CD4-positive, alpha-beta T cell treated with Interleukin-4 for 4 hours (primary cell): ENCODE measurements at places on chromosomes 6 and 20.

GRCh38 chr20:38377039-38377685 lies 30.9 kb downstream of the LBP start:
- no peak for DNase-seq

DNA sequence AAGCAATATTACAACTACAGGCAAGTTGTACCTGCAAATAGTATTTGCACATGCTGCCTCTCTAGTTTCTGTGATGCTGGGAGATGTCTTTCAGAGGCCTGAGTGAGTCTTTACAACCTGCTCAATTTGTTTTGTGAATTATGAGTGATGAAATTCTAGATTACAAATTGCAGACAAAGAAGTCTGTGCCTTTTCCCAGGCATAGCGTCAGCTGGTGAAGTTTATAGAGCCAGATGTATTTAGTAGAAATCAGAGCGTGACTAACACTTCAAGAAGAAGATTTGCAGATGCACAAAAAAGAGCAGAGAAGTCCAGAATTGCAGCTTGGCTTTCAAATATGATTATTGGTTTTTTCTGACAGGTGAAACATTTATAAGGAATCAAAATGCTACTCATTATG lies 289.9 kb downstream of the PLCB1 start:
- no peak for DNase-seq

DNA sequence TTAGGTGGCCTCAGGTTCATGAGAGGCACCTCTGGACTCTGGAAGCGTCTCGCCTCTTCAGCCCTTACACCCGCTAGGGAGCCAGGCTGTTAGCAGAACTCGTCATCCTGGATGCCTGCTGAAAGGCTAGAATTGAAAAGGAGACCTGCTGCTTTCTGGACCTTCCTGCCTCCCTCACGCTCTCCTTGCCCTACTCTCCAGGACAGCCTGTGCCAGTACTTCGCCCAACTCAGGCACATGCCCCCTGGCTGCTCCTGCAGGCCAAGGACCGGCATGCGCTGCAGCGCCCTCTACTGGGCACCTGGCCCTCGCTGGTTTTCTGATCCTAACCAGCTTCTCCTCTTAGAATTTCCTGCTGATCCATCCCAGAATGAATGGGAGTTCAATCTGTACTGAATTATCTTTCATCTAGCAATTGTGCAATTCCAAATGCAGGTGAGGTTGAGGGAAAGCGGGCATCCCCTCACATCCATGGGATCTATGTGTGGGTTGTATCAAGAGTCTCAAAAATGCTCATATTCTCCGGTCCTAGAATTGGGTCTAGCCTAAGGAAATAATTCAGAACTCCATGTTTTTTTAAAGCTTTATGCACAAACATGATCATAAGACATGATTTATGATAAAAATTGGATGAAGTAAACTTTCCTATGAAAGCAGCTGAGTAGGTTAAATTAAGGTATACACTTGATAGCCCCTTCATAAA lies 78.0 kb downstream of the PTPN1 start:
- DNase-seq, result peak; percentile 48

GRCh38 chr6:169291646-169292337 lies 38.1 kb upstream of the THBS2 start:
- no peak for DNase-seq

- DNase-seq, result no peak
Observed at GRCh38 chr20:4435671-4436455, 285.8 kb upstream of the PRND start.

GRCh38 chr6:42166444-42167141 lies 6.6 kb upstream of the GUCA1A start:
- peak; percentile 76 for DNase-seq

DNA sequence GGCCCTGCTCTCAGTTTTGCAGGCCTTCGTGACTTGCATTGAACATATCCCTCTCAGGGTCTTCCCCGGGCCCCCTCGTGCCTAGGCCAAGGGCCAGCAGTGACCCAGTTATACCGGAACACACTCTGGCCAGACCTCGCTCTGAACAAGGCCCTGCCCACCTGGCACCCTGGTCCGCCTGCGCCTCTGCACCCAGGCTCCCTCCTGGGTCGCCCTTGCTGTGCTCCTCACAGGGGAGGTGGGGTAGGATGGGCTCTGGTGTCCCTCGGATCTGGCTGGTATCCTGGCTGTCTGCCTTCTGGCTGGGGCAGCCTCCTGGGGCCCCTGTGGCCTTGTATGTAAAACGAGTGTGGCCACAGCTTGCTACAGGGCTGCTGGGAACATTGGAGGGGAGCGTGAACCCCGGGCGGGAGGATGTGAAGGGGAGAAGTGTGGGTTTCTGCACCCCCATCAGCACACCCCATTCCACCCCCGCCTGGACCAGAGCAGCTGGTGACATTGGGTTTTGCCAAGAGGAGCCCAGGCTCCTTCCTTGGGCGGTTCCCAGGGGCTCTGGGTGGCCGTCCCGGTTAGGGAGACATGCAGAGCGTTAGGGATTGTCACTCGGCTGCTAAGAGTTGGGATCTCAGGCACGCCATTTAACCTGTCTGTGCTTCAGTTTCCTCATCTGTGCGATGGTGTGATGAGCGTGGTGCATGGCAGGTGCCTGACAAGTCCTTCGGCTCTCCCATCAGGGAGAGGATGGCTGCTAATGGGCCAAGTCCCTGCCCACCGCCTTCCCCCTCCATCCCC lies 17.5 kb downstream of the SRC start:
- DNase-seq, result no peak

- no peak for DNase-seq
Observed at GRCh38 chr6:26159357-26160273, 72.4 kb downstream of the HFE start.

DNA sequence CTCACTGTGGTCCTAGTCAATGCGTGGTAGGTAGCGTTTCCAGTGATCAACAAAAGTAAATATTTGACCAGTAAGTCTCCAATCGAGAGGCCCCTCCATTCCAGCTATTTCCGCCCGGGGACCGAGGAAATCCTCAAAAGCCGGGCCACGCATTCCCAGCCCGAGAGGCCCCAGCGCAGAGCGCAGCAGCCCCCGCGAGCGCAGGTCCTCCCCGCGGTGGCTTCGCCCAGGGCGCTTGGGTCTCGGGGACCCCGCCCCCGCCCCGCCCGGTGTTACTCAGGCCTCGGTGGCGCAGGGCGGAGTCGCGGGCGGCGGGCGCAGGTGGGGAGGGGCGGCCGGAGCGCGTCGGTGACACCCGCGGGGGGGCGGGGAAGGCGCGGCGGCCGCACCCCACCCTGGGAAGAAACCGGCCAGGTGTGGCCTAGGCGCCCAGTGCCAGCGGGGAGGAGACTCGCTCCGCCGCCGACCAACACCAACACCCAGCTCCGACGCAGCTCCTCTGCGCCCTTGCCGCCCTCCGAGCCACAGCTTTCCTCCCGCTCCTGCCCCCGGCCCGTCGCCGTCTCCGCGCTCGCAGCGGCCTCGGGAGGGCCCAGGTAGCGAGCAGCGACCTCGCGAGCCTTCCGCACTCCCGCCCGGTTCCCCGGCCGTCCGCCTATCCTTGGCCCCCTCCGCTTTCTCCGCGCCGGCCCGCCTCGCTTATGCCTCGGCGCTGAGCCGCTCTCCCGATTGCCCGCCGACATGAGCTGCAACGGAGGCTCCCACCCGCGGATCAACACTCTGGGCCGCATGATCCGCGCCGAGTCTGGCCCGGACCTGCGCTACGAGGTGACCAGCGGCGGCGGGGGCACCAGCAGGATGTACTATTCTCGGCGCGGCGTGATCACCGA lies at the start of gene DSP:
Gene DSP, plus strand, starts transcription at position 497 of the 890 bp plus-strand sequence. Its CDS starts 245 bp downstream, at position 742.
- DNase-seq, result no peak

DNA sequence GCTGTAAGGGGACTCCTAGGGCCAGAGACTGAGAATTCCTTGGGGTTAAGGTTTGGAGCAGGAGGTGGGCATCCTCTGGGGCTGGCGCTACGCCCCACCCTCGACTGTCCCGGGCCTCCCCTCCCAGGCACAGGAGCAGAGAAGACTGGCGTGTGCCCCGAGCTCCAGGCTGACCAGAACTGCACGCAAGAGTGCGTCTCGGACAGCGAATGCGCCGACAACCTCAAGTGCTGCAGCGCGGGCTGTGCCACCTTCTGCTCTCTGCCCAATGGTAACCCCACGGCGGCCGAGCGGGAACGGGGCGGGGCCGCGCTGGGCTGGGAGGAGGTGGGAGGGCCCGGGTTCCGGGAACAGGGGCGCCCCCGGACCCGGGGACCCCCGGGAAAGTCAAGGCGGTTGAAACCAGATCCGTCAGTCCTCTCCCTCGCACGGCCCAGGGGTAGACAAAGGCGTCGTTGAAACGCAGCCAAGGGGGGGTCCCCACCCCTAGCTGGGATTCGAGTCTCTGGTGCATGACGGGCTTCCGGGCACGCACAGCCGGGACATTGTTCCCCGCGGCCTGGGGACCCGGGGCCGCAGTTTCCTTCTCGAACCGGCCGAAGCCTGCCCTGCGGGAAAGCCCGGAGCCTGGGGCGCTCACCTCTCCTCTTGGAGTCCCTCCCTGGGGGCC lies 844 bp downstream of the WFDC2 start:
- no peak for DNase-seq

- DNase-seq, result peak; percentile 78
Observed at GRCh38 chr6:90369024-90369519, 72.4 kb upstream of the BACH2 start.

DNA sequence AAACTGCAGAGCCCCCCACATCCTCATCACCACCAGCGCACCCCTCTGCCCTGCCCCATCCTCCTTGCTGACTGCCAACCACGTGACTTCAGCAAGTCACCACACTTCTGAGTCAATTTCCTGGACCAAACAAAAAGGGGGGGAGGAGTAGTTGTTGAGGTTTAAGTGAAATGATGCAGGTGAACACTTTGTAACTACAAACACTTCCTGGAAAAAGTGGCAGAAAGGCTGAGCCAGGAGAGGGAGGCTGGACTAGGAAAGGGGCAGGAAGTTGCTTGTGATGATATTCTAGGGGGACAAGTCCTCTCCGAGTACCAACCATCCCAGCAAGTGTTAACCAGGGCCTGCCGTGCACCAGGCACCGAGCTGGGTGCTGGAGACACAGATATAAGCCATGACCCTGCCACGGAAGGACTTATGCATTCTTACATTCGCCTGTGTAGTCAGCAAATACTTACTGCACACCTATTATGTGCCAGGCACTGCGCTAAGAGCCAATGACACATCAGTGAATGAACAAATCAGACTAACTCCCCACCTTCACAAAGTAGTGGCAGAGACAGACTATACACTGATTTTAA lies 67.3 kb downstream of the PREX1 start:
- DNase-seq, result peak; percentile 90

DNA sequence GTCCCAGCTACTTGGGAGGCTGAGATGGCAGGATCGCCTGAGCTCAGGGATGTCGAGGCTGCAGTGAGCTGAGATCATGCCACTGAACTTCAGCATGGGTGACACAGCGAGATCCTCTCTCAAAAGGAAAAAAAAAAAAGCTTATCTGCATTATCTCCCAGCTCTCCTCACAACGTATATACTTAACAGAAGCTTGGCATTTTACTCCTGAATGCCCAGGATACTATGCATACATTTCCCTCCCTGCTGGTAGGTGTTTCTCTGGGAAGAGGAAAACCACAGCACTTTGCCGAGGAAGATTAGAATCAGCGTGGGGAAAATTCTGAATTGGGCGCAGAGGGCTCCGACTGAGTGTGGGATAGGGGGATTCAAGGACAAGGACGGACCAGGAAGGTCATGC lies 800.6 kb downstream of the DHX35 start:
- no peak for DNase-seq

DNA sequence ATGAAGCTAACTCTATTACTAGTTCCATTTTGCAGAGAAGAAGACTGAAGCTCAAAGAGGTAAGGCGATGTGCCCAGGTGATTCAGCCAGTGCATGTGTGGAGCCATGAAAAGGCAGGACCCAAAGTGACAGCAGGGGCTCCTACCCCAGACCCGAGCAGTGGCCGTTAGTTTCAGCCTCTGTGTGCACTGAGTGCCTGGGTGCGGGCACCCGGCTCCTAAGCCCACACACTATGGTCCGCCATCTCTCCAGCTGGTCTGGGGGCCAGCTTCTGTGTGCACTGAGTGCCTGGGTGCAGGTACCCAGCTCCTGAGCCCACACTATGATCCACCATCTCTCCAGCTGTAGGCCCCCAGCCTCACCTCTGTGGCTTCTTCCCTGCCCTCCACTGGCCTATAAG lies 123.5 kb upstream of the CST7 start:
- DNase-seq, result no peak

DNA sequence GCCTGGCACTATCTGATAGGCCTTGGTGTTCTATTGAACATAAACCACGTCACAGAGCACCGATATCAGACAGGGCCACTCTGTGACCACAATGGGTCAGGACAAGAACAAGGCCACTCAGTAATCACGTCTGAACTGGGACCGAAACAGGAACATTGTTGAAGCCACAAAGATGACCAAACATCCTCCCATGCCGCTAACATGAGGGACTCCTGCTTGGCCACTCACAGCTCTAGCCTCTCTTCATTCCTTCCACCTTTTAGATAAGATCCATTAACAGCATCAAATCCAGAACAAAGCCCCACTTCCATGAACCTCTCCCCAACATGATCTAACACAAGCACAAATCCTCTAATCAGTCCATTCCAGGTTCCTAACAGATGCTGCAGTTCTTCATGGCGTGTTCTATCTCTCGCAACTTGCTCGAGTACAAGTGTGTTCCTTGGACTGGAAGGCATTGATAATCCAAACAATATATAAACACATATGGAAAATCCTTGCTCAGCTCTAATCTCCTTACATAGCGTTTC lies 7.4 kb downstream of the SIRT5 start:
- no peak for DNase-seq

- DNase-seq, result no peak
Observed at GRCh38 chr6:23875006-23875405, 251.0 kb upstream of the NRSN1 start.

DNA sequence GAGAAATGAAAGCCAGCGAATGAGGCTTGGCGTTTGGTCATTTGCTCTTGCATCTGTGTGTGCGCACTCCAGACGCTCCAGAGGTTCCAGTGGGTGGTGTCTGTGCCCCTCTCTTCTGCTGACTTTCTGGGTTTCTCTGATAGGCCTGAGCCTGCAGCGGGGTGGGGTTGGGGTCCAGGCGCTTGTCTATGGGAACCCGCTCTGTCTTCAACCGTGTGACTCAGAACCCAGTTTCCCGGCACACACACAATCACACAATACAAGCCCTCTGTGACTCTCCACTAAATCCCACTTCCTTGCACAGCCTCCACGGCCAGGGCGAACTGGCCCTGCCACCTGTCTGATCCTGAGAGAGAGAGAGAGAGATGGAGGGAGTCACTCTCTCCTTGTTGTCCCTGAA lies 24.6 kb downstream of the RBM38 start:
- DNase-seq, result no peak

DNA sequence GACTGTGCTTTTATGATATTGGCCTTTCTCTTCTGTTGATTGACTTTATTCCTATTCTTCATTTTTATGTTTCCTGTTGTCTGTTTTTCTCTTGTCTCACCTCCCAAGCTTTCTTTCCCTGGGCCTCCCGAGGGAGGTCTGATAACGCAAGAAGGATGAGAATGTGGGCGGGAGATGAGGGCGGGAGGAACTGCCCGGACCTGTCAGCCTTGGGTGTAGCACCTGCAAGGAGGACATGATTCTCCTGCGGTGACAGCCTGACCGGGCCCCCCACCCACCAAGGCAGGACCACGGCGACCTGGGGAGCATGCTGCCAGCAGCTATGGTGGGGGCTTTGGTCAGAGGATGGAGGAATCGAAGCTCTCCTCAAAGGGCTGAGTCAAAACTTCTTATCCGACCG lies 86.9 kb downstream of the PLEKHG1 start:
- DNase-seq, result no peak

- DNase-seq, result no peak
Observed at GRCh38 chr6:7841781-7842468, 68.7 kb downstream of the TXNDC5 start.

GRCh38 chr6:109743739-109744138 lies 52.6 kb downstream of the FIG4 start:
- DNase-seq, result no peak
